Anterior cingulate cortex (tissue), 58 donors: ENCODE measurements at places on chromosomes 1 and 21.

- no peak for DNase-seq
These were observed 21.5 kb downstream of the SPATA6 start for GRCh38 chr1:48450505-48450904.

DNA sequence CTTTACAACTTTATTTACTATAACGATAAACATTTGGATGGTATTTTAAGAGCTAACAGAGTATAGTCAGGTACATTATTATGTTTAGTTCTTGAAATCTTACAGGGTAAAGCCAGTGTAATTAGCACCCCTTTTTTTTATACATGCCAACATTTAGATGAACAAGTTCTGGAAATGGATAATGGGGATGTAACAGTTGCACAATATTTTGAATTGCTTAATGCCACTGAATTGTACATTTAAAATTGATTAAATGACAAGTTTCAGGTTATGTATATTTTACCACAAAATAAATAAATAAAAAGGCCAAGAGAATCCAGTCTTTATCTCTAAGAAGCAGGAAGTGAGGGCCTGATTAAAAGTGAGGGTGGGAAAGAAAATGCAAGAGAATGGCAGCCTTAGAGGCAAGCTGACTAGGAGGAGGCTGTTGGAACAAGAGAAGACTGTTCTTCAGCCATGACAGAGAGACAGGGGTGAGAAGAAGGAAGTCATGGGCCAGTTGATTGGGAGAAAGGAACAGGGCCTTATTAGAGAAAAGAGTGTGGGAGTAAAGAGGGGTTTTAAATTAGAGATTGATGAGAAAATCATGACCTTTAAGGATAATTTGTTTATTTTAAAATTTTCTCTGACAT is 49.9 kb upstream of the TNFSF18 start:
- no peak for DNase-seq

- no peak for DNase-seq
These were observed 44.6 kb upstream of the LYST start for GRCh38 chr1:235911300-235911662.

DNA sequence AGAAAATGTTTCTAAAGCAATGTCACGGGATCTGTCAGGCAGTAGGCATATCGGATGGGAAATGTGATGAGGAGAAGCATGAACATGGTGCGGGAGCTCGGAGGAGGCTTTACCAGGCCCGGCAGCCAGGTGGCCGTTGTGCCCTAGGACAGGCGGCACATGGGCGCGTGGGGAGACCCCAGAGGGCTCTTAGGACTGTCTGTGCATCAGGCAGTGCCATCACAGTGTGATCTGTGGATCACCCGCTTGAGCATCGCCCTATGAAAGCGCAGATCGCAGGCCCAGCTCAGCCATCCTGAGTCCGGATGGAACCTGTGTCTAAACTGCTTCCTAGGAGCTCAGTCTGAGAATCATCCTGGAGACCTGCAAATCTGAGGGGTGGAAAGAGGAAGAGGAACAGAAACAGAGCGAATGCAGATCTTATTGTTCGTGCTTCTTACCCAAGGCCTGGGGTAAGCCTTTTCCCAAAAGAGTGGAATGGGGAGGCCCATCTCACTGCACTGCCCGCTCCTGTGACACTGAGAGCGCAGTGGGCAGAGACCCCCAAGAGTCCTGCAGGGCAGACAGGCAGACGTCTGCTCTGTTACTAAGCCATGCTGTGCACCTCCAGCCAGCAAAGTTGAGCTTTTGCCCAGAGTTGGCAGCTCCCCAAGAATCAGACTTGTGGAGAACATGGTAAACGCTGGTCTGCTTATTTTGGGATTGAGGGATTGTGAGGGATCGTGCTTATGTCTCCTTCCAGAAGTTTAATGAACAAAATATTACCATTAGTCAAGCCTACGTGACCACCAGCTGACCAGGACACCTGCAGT is 251.0 kb downstream of the RHOU start:
- DNase-seq: peak; percentile 29

DNA sequence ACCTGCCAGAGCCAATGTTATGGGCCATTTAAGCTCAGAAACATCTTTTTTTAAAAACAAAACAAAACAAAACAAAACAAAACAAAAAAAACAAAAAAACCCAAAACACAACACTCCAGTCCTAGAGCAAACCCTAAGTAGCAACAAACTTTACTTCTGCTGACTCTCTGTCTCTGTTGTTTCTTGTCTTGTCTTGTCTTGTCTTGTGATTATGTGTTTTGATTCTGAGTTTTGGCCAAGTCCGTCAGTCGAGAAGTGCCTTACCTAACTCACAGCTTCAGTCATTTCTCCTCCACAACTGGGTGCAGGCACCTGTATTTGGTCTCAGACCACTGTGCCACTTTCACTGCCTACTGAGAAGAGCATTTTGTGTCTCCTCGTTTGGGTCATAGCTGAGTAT is 307.9 kb downstream of the BACH1 start:
- DNase-seq: no peak

DNA sequence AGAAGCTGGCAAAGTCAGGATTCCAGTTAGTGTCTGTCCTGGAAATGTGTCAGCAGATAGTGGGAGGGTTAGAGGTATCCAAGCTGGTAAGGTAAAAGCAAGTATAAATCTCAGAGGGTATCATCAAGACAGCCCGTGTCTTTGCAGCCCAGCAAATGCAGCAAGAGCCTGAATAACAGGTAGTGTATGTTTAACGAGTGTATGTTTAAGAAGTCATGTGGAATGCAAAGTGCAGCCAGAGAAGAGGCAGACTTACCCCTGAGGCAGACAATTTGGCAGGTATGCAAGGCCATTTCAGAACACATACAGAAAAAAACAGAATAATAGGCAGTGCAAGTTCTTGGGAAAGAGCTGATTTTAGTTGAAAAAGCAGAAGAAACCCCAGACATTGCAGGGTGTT is 411.0 kb upstream of the NEGR1 start:
- no peak for DNase-seq

DNA sequence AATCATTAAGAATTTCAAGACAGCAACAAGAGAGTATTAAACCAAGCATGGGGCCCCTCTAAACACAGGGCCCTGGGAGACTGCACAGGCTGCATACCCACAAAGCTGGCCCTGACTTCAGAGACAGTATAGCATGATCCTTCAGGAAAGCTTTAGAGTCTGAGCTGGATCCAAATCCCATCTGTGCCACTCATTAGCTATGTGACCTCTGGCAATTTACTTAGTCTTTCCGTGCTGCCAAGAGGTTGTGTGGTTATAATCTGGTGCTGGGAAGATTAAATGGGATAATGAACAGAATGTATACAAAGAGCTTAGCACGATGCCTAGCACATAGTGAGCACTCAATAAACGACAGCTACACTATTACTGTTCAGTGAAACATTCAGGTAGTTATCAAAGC is 4.0 kb downstream of the PHC2 start:
- DNase-seq: no peak

DNA sequence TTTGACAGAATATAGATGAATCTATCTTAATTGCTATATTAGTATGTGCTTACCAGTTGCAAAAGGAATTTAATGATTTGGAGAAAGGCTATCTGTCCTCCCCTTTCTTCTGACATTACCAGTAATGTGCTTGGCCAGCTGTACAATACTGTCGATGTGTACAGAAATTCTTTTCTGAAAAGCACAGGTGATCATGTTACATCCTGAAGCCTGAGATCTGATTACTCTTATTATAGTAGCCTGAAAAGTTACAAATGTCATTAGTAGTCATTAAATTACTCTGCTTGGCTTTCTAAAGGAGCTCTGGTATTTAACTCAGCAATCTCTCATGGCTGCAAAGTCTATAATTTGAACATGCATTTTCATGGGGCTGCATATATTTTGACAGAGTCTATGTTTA is 209.8 kb downstream of the PTPRC start:
- no peak for DNase-seq

DNA sequence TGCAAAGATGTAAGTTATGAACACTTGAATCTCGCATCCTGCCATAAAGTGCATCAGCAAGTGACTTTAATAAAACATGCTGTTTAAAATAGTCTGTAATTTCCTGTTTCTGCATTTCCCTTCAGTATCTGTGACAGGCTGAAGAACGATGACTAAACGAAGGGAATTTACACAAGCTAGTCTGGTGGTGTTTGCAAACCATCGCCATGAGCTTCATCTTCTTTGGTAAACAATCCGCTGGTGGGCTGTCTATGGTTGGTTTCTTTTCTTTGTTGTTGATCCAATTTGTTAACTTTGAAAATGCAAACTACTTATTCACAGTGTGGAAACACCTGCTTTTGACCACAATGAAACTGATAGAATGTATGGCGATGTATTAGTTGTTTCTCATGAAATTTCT is 13.9 kb downstream of the SERTAD4 start:
- DNase-seq: no peak

DNA sequence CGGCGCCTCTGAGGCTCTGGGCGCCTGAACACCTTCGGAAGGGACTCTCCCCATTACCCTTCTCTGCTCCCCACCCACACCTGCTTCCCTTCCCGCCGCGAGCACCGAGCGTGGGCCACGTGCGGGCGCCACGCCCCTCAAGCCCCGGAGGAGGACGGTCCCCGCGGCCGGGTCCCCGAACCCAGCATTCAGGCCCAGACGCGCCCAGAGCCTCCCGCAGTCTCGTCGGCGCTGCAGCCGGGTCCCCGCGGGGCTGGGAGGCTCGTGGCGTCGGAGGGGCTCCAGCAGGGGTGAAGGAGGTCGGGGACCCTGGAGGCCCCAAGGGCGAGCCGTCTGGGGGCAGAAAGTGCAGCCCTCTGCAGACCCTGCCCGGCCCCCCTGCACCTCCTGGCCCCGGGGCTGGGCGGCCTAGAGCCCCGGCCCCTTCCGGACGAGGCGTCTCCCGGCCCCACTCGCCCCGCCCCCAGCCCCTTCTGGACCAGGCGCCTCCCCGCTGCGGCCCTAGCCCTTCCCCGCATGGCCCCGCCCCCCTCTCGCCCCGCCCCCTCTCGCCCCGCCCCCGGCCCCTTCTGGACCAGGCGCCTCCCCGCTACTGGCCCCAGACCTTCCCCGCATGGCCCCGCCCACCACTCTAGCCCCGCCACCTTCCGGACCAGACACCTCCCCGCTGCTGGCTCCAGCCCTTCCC is 378 bp upstream of the SMIM1 start:
- peak; percentile 63 for DNase-seq

DNA sequence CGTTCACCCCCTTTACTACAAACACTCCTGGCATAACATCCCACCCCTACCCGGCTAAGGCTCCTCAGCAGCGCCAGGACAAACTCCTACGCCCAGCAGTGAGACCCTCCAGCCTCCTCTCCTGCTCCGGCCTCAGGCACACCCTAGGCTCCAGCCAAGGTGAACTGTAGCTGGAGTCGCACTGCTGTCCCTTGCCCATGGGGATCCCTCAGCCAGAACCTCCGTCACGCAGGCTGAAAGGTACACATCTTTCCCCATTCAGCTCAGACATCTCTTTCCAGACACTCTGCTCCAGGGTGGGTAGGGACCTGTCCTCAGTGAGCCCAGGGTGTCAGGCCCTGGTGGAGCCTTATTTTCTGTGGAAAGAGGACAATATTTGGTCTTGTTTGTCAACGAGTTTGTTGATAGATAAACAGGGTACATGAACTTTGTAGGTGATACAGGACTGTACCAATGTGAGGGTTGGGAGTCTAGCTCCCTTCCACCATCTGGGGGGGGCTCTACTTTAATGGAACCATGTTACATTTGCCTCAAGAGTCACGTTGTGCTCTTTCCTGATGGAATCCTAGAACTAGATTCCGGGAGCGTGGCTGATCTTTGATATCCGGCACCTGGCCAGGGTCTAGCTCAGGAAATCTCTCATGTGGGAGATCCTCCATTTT is 56.5 kb upstream of the SSBP3 start:
- no peak for DNase-seq

GRCh38 chr1:183757061-183757460 is 47.9 kb upstream of the RGL1 start:
- no peak for DNase-seq

DNA sequence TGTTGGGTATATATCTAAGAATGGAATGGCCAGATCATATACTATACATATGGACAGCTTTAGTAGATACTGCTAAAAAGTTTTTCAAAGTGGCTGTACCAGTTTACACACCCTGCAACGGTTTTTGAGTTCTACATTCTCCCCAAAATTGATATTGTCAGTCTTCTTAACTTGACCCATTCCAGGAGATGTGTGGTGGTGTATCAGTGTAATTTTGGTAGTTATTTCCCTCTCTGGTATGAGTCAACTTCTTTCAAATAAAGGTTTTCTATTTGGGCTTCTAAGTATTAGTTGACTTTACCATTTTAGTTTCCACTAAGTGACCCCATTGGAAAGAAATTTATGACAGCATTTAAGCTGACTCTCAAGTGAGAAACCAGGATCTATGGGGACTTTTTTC is 29.2 kb downstream of the INKA2 start:
- no peak for DNase-seq

GRCh38 chr21:29302359-29302875 is 3.7 kb downstream of the BACH1 start:
- no peak for DNase-seq

DNA sequence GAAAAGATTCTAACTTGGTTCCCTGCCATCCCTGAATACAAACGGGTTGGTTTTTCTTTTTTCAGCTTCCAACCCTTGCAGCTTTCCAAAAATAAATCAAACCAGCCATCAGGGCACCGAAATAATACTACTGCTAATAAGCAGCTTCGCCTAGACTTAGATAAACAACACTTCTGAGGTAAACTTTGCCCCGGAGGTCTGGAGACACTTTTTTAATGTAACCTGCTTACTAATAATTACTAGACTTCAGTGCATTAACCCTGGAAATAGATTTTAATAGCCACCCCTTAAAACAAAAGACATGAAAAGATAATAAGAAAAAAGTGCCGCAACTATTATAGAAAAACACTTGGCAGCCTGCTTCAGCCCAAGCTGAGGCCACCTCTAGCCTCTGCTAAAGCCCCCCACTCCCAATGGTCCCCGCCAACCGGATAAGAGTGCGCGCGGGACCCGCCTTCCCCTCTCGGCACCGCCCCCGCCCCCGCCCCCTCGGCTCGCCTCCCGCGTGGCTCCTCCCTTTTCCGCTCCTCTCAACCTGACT is 405 bp upstream of the GADD45A start:
- no peak for DNase-seq

DNA sequence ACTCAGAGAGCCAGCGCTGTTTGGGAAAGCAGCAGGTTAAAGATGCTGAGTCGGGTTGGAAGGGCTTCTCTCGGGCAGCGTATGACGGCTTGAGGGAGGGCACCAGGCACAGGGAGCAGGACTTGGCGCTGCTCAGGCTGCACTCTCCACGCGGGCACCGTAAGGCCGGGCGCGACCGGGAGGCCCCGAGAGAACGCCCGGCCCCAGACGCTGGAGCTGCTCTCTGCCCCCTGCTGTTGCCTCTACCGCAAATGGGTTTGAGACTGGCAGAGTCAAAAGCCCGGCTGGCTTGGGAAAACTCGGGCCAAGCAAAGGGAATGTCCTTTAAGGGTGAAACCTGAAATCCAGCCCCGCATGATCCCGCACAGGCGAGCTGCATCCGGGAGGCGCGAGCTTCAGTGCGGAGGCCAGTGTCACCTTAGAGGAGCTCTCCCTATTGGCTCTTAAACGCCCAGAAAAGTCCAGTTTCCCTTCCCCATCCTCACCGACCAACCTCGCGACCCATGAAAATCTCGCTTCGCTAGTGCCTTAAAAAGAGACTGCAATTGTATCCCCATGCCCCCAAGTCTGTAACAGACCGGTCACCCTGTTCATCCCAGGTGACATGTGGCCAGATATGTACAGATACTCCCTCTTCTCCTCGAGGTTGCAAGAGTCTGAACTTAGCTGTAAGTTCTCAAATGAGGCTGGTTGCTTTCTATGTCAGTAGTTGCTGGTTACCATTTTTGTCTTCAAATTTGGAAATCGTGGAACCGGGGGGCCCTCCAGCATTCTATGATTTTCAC is 1.1 kb downstream of the PRRX1 start:
- DNase-seq: peak; percentile 32

- DNase-seq: no peak
These were observed 37.2 kb downstream of the ETNK2 start for GRCh38 chr1:204114606-204115005.
